NCI-H510A (cell line): ENCODE measurements at places on chromosomes 4 and X.

DNA sequence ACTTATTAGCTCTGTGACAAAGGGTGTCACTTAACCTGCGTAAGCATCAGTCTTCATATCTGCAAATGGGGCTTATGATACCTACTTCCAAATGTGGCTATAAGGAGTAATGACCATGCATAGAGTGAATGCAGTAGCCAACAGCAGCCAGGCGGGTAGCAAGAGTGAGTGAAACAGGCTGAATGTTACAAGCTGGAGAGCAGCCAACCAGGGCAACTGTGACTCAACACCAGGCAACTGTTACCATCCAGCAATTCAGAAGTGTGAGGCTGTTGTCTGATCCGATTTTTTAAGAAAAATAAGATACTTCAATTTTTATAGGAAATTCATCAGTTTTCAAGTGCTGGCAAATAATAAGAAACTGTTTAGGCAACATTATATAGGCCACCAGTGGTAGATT, 270.2 kb upstream of the TAPT1 start:
- DNase-seq: no peak

DNA sequence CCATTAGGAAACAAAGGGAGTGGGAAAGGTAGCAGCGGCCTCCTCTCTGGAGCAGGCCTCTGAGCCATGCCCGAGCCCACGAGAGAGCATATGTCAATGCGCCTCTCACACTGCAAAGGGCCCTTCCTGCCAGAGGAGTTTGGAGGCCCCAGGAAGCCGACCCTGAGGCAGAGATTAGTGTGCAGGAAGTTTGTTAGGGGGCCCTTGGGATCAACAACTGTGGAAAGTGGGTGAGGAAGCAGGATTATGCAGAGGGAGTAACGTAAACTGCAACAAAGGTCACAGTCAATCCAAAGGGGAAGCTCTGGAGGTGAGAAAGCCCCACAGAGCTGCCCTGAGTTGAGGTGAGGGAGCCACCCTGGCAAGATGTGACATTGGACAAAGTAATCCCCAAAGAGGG, 17.4 kb downstream of the RTL5 start:
- no peak for DNase-seq

DNA sequence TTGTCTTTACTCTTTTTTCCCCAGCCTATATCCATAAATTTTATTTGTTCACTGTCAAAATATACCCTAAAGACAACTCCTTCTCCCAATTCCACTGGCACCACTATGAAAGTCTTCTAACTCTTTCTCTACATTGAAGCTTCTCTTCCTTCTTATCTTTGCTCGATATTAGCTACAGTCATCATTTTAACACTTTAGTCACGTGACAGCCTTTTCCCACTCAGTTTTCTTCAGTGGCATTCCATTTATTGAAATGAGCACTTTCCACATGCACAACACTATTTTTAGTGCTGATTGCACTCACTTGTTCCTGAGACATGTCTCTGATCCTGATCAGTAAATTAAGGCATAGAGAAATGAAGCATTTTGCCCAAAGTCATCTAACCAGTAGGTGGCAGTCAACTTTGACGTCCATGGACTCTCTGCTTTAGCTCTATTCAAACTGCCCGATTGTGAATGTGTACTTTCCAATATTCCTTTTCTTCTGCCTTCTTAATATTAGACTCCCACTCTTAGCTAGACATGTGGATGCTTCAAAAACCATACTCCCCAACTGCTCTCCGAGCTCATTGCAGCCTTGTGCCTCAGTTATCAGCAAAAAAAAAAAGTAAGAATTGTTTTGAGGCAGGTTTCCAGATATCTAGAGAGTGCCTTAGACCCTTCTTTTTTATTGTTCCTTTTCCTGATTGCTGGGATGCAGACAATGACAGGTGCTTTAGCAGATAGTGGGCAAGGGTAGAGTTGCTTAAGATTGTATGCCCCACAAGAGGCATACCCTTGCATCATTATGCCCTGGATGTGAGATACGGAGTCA, 394.4 kb upstream of the ADGRL3 start:
- no peak for DNase-seq

DNA sequence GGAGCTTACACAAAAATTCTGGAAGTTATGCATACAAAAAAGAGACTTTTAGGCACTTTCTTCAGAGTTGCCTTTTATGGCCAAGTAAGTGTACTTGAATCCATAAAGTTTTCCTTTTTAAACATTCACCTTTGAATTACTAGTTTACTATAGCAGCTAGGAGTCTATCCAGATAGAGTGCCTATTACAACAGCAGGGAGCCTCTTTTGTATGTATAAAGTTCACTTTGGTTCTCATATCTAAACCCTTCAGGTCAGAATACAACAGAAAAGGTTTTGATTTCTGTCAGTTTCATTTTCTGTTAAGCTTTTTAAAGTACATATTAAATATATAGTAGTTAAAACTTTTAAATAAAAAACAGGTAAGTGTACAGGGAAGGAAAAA, 51.4 kb upstream of the IL13RA1 start:
- DNase-seq: no peak

DNA sequence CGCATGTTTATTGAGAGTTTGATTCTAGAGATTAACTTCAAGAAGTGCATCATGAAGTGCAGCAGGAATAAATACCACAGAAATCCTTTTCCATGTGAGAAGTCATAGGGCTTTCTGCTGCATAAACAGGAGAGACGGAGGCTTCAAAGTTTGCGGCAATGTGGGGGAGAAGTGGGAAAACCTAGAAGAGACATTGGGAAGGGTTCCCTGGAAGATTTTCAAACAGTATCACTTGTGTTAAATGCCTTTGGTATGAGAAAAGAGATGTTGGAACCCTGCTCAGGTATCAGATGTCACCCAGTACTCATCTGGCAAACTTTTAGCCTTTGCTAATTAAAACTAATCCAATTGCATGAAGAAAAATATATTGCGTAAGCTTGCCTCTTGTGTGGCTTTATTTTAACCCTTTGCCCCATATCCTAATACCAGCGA, 15.4 kb downstream of the NHS start:
- no peak for DNase-seq

DNA sequence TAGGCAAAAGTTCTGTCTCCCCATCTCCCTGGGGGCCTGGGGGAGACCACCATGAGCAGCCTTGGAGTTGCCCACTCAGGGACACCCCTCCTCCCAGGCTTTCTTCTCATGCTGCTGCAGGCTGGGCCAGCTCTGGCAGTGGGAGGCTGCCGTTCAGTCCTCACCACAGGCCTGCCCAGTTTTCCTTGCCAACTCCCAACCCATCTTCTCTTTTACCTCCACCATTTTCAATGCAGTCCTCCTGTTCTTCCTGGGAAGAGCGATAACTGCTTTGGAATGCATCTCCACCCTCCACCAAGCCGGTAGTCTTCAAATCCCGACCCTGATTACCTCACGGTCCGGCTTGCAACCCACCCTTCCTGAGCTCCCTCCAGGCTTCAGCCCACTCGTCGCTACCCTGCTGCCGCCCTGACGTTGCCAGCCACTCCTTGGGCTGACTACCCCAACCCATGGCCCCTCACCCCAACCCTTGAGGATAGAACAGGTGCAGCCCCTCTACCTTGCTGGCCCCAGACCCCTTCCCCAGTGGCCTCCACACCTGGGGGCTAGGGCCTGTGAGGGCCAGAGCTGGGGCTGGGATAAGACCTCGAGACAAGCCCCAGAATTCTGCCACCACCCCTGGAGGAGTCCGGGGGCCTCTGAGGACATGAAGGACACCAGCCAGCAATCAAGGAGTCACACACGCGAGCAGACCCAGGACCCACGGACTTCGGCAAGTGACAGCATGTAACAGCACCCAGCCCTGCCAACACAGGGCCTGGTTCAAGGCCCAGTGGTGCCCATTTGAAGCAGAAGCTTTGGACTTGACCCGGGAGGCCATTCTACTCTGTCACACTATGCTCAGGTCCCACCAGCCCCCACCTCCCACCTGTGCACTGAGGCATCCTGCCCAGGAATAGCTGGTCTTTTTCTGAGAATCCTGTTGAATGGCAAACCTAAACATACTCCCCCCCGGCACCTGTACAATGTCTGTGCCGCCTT, 9.2 kb downstream of the WDR1 start:
- no peak for DNase-seq

DNA sequence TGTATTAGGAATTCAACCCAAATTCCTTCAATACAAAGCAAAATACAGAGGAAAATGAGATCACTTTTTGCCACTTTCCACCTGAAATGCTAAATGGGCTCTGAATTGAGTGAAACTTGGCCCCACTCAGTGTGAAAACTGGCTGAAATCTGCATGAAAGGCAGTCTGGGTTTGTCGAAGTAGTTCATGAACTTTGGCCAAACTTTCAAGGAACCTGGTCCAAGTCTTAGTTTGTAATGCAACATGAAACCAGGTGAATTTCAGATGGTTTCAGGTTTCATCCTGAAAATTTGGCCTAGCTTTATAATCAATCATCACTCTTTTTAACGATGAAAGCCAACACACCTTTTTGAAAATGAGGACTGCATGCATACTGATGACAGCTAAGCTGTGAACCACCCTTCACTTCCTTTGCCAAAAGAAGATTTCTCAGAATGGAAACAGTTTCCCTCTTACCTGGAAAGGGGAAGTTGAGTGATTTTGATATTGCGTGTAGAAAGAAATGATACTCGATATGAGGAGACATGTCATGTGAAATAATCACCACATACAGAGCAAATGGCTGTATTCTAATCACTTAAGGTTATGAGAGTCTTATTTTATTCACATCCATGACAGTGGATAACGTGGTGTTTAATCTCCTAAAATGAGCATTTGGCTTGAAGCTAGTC, 209.9 kb upstream of the ETNPPL start:
- DNase-seq: no peak

DNA sequence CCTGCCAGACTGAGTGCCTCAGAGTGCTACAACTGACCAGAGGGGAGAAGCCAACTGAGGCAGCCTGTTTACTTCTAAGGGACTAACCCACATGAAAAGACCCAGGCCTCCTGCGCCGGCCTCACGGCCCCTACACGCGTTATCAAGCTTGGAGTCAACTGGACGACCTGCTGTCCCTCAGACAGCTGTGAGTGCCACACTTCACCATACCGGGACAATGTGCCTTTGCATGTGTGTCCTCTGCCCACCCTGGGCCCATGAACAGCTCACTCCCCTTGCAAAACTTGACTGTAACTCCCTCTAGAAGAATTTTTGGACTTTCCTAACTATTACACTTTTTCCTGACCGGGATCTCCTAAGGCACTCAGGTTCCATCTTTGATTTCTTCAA, 1.8 kb downstream of the NOP14 start:
- no peak for DNase-seq

DNA sequence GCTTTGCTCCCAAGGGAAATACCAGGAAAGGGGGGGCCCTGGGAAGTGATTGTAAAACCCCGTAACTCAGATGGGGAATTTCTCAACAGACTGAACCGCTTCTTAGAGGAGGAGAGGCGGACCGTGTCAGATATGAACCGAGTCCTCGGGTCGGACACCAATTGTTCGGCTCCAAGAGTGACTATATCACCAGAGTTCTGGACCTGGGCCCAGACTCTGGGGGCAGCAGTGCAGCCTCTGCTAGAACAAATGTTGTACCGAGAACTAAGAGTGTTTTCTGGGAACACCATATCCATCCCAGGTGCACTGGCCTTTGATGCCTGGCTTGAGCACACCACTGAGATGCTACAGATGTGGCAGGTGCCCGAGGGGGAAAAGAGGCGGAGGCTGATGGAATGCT, 1.0 kb downstream of the PNMA3 start:
- no peak for DNase-seq

GRCh38 chr4:30696191-30696590, 24.0 kb upstream of the PCDH7 start:
- no peak for DNase-seq

DNA sequence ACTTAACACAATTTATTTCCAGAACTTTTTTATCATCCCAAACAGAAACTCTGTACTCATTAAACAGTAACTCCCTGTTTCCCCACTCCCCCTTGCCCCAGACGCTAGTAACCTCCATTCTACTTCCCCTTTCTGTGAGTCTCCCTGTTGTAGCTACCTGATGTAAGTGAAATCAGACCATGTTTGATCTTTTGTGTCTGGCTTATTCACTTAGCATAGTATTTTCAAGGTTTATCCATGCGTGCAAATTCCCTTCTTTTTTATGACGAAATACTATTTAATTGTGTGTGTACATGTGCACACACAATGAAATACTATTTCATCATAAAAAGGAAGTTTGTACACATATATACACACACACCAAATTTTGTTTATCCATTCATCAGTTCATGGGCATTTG, 5.2 kb downstream of the PKD2 start:
- DNase-seq: no peak

GRCh38 chr4:24775032-24775605, 20.3 kb upstream of the SOD3 start:
- DNase-seq: no peak

GRCh38 chrX:135596495-135596894, 76.0 kb downstream of the INTS6L start:
- DNase-seq: peak; percentile 12

DNA sequence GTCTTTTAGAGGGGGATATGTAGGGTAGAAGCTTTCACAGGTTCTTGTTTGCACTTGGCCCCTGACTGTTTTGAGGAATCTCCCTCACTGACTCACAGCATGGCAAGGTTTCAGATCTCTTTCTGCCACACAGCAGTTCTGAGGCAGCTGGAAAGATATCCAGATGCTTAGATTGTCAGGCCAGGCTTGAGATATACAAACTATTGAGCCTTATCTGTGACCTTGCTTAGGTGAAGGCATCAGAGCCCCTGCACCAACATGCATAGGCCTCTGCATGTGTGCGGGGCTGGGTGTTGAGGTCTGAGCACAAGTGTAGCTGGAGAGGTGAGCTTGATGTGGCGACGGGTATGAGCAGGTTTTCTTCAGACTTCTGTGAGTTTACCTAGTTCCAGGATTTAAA, 80.9 kb upstream of the MSANTD1 start:
- no peak for DNase-seq

DNA sequence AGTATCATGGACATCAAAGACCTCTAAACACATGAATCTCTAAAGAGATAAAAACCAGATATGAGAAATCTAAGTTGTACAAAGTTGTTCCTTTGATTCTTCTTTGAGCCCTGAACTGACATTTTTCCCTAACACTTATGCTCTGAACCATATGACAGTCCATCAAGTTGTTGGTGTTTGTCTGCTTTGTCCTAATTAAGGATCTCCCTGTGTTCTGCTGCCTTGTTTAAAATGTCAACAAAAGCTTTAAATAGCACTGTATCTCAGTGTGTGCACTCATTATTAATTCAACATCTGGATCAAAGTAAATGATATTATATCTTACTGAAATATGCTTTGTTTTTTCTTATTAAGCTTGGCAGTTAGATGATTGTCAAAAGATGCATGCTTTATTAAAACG, 321.8 kb downstream of the MAPK10 start:
- no peak for DNase-seq

DNA sequence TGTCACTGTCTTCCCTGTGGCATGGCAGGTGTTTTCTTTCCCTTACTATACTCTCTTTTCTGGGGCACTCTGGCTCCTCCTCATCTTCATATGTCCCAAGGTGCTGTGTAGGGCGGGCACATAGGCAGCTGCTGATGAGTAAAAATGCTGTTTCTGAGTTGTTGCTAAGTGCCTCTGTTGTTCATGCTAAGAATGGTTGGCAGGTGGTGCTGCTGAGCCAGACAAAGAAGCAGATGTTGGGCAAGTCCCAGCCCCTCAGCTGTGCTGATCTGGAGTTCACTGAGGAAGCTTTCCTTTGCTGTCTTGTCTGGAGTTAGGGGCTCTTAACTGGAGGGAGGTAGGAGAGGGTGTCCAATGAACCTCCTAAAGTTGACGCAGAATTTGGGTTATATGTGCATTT, 40.6 kb downstream of the HADH start:
- DNase-seq: peak; percentile 43

- no peak for DNase-seq
Measured at GRCh38 chr4:11791797-11792196, 363.1 kb upstream of the HS3ST1 start.
